ENCODE measurements at places on chromosomes 6 and 20.

- no peak for DNase-seq
These were observed 682.1 kb upstream of the MAP3K7 start for GRCh38 chr6:91268941-91269340.

- no peak for DNase-seq
These were observed 220.2 kb upstream of the CEP162 start for GRCh38 chr6:84447651-84448050.

GRCh38 chr20:41405436-41405835 lies 38.8 kb upstream of the EMILIN3 start:
- DNase-seq = no peak

GRCh38 chr20:44485078-44485829 lies 9.6 kb downstream of the TTPAL start:
- no peak for DNase-seq

DNA sequence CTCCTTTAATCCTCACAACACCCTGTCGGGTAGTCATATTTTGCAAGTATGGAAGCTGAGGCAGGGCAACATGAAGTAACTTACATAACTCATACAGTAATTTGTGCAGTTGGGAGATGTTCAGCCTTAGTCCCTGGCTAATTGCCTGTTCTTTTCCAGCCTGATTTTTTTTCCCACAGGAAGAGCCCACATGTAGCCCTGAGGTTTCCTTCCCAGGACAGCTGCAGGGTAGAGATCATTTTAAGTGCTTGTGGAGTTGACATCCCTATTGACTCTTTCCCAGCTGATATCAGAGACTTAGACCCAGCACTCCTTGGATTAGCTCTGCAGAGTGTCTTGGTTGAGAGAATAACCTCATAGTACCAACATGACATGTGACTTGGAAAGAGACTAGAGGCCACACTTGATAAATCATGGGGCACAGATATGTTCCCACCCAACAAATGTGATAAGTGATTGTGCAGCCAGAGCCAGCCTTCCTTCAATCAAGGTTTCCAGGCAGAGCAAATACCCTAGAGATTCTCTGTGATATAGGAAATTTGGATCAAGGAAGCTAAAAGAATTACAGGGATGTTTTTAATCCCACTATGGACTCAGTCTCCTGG lies 5.0 kb upstream of the BTN2A1 start:
- no peak for DNase-seq

GRCh38 chr20:9195031-9195430 lies 126.1 kb downstream of the PLCB4 start:
- DNase-seq = no peak

GRCh38 chr6:79586548-79586947 lies 44.6 kb upstream of the SH3BGRL2 start:
- no peak for DNase-seq

Data from activated effector memory CD4-positive, alpha-beta T cell treated with anti-CD3 and anti-CD28 coated beads, Interleukin-2, amount 50 U/mL, for 16 hours (primary cell).